ENCODE measurements at places on chromosomes 7 and 10.

- peak; percentile 51 for DNase-seq
These were observed 107.8 kb downstream of the CDH23 start for GRCh38 chr10:71504570-71504969.

DNA sequence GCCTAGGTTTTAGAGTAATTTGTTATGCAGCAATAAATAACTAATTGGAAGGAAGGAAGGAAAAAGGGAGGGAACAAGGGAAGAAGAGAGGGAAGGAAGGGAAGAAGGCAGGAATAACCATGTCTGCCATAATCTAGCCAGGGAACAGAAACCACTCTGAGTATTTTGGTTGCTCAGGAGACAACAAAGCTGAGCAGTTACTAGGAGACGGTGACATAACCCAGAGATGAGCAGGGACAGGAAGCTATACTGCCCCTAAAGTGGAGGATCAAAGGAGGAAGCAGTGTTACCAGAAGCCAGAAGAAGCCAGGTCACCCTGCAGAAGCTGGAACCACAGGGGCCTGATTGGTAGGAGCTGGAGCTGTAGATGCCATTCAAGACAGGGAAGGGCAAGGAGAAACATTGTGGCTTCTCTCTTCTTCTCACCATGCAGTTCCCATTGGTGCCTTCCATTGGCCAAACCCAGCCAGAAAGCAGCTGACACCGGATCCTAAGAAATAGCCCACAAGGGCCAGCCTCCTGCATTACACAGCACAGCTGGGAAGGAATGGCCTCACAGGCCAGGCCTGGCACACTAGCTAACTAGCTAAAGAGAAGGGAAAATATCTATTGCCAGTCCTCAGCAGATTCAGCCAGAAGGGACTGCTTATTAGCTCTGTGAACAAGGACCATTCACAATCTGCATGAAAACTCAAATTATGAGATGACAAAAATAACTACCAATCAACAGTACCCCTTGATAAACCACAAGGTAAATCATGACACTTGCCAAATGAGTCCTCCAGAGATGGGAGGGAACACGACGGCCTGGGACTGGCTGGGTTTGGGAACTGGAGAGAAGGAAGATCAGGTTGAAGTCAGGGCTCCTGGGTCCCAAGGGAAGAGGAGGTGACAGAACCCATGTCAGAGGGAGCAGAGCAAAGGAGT is 184.5 kb upstream of the NFE2L3 start:
- DNase-seq = no peak

GRCh38 chr10:22436526-22436892 is 91.2 kb downstream of the SPAG6 start:
- DNase-seq = no peak

DNA sequence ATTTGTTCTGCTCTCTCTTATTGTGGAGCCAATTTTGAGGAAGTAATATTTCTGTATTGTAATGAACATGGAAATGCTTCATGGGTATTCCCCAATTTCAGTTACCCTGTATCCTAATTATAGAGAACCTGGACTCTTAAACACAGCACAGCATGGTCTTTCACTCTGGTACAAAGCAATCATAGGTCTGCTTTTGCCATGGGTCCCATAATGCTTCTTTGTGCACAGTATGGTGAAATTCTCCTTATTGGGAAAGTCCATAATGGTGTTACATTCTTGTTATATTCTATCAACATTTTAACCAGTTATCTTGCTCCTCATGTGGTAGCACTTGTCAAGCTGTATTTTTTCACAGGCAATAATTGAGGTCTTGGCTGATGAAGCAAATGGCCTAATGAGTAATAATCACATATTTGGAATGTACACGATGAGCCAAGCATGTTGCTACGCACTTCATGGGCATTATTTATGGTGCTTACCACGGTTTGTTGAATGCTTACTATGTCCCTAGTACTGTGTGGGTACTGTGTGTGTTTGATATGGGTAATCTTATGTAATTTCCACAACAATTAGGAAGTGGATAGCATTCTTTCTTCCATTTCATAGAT is 42.9 kb downstream of the PRKG1 start:
- no peak for DNase-seq

- no peak for DNase-seq
These were observed 72.3 kb downstream of the ZNF503 start for GRCh38 chr10:75329190-75329745.

GRCh38 chr10:73744664-73744975 is 448 bp downstream of the SEC24C start:
- peak; percentile 66 for DNase-seq

- no peak for DNase-seq
These were observed 18.9 kb downstream of the TWIST1 start for GRCh38 chr7:19098510-19098909.

DNA sequence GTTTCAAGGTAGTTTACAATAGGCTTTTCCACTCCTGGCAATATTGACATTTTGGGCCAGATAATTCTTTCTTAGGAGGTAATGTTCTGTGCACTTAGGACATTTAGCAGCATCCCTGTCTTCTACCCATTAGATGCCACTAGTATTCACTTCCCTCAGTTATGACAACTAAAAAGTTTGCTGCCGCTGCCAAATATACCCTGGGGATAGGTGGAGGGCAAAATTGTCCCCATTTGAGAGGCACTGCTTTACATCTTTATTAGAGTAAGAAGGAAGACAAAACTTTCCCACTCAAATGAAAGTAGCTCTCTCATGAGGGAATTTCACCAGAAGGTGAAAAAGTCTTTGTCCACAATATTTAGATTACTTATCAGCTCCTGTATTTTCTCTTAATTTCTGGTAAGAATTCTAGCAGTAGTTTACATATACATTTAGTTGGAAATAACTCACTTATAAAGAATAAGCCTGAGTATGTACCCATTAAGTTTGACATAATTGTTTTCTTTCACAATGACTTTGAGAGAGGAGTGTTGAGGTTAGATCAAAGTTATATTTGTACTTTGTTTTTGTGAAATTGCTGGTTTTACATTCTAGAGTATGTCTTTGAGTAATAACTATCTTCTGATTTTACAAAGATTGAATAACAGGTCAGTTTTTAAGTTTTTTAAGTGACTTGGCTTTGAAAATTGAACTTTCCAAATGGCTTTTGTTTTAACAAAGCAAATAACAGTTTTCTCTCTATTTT is 46.0 kb downstream of the HELLS start:
- no peak for DNase-seq

DNA sequence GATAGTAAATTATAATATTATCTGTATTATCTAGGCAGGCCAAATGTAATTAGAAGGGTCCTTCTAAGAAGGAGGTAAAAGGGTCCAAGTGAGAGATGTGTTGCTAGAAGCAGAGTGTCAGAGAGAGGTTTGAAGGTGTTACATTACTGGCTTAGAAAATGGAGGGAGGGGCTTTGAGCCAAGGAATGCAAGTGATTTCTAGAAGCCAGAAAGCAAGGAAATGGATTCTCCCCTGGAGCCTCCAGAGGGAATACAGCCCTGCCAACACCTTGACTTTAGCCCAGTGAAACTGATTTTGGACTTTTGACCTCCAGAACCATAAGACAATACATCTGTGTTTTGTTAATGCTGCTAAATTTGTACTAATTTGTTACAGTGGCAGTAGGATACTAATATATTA is 97.9 kb upstream of the IL6 start:
- no peak for DNase-seq

DNA sequence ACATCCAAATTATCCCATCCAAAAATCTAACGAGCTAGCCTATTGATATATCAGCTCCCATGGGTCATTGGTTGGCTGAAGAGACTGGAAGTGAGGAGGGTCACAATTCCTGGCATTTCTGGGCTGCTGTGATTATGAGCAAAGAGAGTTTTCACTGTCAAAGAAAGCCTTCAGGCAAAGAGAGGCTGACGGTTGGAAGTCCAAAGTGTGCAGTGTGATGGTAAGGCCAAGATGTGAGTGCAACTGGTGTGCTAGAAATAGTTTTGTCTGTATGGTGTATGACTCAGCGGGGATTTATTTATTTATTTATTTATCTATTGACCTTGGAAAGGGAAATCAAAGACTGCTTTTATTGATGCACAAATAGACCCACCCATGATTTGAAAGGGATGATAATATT is 75.0 kb downstream of the AASS start:
- DNase-seq = no peak

- no peak for DNase-seq
These were observed 234.2 kb downstream of the PRPF18 start for GRCh38 chr10:13820964-13821337.

GRCh38 chr7:68423356-68423755 is 1174.9 kb upstream of the AUTS2 start:
- DNase-seq = no peak

GRCh38 chr7:131836733-131837132 is 280.3 kb upstream of the PODXL start:
- DNase-seq = no peak
